ENCODE measurements at places on chromosomes 16 and 17.

DNA sequence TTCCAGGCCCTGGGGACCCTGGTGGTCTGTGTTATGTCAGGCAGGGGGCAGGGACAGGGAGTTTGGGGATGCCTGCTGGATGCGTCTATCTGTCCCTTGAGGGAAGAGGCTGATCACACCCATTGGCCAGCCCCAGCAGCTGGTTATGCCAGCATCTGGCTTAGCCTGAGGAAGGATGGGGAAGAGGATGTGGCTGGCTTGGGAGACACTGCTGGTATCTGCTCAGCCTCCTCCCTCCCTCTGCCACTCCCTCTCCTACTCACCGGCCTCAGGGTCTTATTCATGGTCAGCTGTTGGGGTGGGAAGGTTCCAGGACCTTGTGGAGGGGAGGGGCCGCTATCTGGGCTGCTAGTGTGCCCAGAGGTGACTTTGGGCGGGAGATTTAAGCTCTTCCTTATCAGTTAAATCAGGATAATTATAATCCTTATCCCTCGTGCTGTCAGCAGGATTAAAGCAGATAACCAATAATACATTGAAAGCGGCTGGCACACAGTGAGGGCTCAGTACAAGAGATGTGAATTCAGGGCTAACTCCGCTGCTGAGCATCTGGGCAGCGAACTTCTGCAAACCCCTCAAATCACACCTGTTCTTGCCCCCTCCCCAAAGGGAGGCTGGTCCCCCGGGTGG, 36.0 kb upstream of the MLKL start:
- no peak for DNase-seq

GRCh38 chr17:9173386-9173983, 152.2 kb downstream of the NTN1 start:
- no peak for DNase-seq

DNA sequence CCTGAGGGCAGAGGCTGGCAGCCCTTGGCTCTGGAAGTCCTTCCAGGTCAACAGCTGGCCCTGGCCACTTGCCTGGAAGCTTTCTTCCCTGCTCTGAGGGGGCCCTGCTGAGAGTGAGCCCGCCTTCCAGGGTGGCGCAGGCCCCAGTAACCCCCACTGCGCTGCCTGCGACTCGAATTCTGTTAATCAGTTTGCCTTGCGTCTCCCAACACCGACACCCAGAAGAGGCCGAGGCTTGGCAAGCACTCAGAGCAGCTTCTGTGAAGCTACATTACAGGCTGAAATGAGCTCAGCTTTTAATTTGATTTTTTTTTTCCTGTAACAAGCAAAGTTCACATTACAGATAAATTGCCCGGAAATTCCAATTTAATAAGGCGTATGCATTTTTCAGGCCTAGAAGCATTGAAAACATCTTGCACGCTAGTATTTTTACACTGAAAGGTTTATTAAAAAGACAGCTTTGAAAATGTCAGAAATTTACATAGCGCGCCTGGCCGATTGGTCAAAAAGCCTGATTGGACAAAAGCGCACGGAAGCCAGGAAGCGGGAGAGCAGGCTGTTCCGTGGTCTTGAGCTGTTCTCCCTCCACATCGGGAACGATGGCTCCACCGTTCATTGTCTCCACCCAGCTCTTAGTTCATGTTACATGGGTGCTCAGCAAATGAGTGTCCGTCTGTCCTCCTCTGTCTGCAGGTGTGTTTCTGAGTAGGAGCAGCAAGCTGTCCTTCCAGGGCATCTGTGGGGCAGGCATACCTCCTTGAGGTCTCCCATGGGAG, 65.5 kb upstream of the HSBP1 start:
- no peak for DNase-seq

DNA sequence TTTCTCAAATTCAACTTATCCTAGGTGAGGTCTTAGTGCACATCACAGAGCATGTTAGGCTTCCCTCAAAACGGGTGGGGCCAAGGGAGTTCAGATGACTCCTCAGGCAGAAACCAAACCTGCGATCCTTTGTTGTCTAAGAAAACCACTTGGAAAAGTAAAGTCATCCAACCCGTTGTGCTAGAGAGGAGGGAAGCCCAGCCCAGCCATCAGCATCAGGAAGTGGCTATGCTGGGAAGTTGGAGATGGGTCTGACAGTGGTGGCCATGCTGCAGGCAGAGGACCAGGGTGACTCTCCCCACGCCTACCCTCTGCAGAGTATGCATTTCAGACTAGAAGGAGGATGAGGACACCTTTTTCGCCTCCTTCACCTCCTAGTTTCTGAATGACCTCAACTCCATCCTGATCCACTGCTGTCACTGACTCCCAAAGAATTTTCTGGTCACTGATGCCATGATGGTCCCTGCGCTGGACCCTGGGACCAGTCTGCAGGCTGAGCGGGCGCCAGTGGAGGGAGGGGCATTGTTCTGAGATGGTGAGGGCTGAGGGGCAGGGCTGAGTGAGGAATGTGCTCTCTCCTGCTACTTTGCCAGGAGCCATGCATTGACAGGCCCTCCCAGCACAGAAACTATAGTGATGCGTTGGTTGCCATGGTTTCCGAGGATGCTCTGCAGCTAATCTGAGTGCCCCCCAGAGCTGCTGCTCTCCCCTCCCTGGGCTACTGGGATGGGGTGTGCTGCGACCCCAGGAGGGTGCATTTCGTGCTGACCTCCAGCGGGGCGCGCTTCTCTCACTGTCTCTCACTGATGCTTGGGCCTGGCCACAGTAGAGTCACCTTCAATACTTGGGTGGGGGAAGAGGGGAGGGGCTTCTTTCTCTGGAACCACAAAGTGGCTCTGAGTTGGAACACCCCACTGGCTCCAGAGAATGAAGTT, 20.4 kb downstream of the ALOX12B start:
- DNase-seq: no peak

- DNase-seq: no peak
Measured at GRCh38 chr17:16294560-16294959, 58.7 kb downstream of the CENPV start.

GRCh38 chr16:21574372-21574771, 25.0 kb upstream of the METTL9 start:
- no peak for DNase-seq

DNA sequence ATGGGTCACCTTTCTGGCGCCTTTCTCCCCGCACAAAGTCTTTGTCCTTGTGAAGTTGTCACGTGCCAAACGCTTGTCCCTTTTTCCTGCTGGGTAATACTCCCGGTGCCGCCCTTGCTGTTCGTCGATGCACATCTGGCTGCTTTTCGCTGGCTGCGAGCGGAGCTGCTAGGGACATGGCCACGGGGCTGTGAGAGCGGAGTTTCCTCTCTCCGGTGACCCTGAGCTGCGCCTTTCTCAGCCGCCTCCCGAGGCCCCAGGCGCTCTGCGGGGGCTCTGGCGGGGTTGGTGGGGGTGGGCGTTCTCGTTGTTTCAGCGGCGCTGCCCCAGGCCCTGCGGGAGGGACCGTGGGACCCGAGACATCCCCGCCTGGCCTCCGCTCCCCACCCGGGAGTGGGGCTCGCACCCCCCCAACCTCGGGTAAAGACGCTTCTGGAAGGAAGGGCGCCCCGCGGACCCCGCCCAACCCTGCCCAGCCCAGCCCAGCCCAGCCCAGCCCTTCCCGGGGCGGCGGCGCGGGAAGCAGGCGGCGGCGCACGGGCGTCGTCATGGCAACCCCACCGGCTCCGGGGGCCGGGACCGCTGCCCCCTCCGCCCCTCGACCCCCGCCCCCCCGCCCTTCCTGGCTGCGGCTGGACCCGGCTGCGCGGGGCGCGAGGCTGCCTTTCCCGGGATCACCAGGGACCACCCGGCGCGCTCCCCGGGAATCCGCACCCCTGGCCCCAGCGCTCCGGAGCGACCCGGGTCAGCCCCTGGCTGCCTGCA, 12.3 kb downstream of the CHMP6 start:
- DNase-seq: no peak

- DNase-seq: no peak
Measured at GRCh38 chr16:76913046-76913445, 277.9 kb upstream of the MON1B start.

DNA sequence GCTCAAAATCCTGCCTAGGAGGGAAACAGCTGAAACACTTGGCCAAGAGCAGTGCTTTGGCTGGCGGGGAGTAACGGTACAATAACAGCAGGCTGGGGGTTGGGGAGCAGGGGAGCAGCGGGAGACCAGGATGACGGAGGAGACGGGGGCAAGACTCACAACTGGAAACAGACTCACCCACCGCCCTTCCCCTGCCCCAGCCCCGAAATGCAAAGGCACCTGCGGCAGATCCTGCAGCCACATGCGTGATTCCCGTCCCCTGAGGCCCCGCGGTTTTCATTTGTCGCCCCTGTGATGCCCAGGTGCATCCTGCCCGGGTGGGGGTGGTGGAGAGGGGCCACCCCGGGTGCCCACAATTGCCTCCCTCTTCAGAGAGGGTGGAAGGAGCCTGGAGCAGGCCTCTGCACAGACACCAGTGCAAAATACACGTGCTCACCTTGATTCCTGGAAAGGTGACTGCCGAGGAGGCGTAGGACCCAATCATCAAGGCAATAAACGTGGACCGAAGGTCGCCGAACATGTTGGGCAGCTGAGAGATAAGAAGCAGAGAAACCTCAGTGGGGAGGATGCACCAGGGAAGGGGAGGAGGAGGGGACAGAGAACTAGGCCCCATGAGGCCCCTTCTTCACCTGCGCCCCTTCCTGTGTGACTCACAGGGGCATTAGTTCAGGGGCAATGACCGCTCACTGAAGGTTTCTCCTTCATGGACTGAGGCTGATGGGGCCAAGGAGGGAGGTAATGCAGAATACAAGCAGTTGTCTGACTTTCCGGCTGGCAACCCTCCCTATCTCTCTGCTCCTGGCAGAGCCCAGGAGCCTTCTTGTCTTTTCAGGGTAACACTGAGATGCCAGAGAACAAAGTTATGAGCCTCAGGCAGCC, 30.4 kb upstream of the PITPNA start:
- DNase-seq: no peak

DNA sequence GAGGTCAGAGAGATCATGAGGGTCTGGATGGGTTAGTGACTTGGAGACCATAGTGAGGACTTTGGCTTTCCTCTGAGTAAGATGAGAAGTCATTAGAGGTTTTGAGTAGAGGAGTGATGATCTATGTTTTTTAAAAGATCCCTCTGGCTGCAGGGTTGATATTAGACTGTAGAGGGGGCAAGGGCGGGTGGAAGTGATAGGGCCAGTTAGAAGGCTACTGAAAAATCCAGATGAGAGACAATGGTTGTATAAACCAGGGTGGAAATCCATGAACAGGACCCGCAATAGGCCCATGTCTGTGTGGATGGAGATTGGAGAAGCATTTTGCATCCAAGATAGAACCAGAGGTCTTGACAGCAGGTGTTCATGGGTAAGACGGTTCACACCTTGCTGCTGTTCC, 9.8 kb downstream of the ITGAL start:
- DNase-seq: no peak

DNA sequence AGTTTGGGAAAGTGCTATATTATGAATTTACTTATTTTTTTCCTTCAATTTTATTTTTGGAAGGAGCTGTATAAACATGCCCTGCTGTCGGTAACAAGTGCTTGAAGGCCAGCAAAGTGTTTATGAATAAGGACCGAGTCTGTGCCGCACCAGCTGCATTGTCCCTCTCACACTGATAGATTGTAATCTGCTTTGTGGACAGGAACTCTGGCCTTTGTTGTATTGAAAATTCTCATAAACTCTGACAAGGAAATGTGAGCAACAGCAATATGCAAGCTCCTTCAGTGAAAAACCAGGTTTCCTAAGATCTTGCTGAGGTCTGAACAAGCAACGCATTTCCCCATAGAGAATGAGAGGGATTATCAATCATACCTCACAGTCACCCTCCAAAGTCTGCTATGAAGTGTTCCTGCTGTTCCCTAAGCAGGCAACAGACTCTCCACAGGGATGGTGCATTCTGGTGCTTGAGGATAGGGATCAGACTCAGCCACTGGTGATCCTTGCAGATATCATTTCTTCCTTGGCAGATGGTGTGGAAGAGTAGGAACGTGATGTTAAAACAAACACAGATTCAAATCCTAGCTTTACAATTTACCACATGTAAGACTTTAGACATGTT, 109.6 kb downstream of the KCNJ2 start:
- no peak for DNase-seq

GRCh38 chr17:78665952-78666920, 89.0 kb upstream of the DNAH17 start:
- DNase-seq: peak; percentile 56

DNA sequence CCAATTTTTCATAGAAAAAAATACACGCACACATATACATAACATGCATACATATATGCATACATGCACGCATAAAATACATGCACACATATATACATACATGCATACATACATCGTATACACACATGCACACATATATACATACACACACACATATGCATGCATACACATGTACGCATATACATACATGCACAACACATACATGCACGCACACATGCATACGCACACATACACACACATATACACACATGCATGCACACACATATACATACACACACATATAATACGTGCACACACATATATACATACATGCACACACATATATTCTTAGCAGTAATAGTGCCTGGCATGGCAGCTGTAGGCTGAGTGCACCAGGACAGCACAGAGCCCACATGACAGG, 24.9 kb downstream of the USP36 start:
- no peak for DNase-seq

GRCh38 chr16:78577630-78578029, 478.2 kb downstream of the WWOX start:
- DNase-seq: no peak

- DNase-seq: no peak
Measured at GRCh38 chr17:38556239-38556638, 49.5 kb downstream of the SRCIN1 start.

GRCh38 chr17:8333281-8333680, 6.4 kb upstream of the ODF4 start:
- DNase-seq: no peak

GRCh38 chr16:59213952-59214351, 479.8 kb upstream of the GOT2 start:
- no peak for DNase-seq

- peak; percentile 64 for DNase-seq
Measured at GRCh38 chr17:61416540-61417363, 17.1 kb downstream of the TBX2 start.

- DNase-seq: peak; percentile 38
Measured at GRCh38 chr17:61139219-61139618, 260.4 kb upstream of the TBX2 start.

- no peak for DNase-seq
Measured at GRCh38 chr16:66798161-66798560, 3.2 kb downstream of the TERB1 start.

GRCh38 chr16:17497648-17498047, 26.9 kb upstream of the XYLT1 start:
- DNase-seq: no peak
